ENCODE measurements at places on chromosomes 16 and 17. TPM values are rescaled to one million over a fixed set of nuclear protein-coding genes. Genes with fewer than 3 reads are reported as not detected.

DNA sequence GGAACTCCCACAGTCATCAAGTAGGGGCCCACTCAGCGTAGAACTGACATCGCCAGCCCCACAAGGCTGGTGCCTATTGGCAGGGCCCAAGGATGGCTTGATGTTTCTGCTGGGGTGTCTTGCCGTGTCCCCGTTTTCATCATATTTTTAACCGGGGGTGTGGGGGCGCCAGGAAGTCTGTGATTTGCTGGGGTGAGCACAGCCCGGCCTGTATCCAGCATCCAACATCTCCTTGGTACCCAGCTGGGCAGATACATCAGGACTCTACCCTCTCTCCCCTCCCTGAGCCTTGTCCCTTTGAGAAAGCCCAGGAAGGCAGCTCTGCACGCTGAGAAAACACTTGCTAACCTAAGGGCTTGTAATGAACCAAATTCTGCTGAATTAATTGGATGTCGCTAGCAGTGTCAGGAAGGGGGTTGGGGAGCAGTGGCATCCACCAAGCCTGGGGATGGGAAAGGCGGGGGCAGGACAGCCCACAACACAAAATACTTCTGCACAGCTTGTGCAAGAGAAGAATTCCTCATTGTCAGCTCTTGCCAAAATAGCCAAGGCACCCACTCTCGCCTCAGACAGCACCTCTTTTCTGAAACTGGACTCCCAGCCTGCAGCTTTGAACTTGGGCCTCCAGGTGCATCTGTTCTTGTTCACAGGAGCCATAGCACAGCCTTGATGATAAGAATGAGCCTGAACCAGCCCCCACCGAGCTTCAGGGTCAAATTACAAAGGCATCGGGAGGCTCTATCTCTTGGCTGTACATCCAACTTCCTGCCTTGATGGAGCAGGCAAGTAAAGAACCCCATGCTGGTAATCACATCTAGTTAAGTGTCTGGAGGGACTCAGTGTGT, 63.7 kb upstream of the LYRM9 start:
- DNase-seq: no peak

DNA sequence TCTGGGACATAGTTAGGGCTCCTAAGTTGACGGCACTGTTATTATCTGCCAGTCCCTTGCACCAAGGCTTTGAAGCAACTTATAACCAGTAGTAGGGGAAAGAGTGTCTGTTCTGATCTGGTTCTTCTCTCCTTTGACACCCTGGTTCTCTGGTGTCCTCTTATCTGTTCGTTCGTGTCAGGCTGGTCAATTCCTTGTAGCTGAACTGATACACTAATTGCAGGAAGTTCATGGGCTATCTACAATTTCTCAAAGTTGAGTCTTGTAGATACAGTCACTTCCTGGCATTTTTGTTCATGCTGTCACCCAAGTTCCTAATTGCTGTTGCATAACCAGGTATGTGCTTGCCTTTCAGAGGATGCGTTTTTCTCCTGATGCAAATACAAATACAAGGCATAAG, 17.3 kb upstream of the MYO1D start:
- DNase-seq: no peak

DNA sequence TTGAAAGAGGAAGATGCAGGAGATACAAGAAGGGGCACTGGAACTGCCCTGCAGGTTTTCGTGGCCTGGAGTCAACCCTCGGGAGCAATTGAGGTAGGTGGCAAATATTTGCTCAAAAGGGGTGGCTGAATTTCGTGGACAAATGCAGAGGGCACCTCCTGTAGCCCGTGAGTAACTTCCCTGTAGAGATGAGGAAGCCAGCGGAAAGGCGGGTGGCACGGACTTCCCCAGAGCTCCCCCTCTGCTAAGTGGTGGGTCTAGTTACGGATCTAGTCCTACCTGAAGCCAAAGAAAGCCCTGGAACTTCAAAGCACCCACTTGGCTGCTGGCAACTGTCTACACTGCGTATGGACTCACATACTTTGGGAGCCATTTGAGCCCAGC, 1.0 kb upstream of the ATP2C2 start:
- no peak for DNase-seq

- DNase-seq: no peak
These were observed 126.6 kb upstream of the KCNJ16 start for GRCh38 chr17:69948406-69948805.

DNA sequence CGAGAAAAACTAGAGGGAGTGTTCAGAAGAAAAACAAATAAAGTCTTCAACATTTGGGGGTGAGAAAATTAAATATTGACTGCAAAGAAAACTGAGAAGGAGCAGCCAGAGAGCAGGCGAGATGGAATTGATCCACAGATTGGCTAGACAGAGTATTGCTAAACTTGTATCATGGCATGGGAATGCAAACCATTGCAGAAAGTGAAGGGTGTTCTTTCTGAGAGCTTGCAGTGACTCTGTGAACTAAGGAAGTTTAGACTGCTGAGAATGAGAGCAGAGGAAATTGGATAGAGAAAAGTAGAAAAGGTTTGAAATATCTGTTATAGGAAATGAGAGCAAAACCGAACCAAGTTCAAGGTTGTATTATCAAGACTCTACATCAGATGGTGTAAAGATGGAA, 191.5 kb downstream of the HS3ST3A1 start:
- no peak for DNase-seq

DNA sequence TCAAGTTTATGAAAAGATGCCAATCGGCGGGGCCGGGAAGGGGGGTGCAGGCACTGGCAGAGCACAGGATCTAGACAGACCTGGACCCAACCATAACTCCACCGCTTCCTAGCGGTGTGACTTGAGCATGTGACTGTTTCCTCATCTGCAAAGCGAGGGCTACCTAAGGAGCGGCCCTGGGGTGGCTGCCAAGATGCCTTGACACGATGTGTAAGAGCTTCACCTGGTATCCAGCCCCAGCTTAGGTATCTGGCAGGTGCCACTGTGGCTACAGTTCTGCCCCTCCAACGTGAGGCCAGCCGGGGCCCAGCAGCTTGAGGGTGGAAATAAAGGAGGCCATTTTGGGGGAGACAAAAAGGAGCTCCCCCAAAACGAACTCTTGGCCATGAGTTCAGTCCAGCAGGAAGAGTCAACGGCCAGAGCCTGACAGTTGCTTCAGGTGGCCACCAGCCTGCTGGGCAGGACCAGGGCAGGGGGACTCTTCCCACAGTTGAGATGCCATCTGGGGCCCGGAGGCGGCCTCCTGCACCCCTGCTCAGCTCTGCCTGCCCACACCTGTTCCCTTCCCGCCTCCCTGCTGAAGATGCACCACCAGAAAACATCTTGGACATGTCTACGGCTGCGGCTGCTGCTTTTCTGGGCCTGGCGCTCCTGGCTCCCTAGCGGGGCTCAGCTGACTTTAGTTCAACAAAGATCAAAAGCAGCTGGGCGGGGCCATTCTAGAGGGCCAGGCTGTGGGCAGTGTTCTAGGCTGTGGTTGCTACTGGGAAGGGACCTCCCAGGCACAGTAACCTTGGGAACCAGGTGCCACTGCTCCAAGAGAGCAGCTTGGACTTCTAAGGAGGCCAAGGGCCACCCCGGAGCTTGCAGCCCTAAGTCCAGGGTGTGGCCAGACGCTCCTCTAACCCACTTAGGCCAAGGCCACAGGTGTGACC, 3.4 kb upstream of the MTSS2 start:
- no peak for DNase-seq

DNA sequence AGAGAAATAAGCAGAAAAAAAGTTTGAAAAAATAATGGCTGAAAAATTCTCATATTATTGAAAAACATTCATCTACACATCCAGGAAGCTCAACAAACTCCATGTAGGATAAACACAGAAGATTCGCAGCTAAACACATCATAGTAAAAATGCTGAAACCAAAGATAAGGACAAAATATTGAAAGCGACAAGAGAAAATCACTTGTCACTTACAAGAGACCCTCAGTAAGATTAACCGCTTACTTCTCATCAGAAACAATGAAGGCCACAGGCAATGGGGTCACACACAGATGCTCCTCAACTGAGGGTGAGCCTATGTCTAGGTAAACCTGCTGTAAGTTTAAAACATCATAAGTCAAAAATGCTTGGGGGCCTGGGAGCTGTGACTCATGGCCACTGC, 38.1 kb upstream of the METRNL start:
- no peak for DNase-seq

DNA sequence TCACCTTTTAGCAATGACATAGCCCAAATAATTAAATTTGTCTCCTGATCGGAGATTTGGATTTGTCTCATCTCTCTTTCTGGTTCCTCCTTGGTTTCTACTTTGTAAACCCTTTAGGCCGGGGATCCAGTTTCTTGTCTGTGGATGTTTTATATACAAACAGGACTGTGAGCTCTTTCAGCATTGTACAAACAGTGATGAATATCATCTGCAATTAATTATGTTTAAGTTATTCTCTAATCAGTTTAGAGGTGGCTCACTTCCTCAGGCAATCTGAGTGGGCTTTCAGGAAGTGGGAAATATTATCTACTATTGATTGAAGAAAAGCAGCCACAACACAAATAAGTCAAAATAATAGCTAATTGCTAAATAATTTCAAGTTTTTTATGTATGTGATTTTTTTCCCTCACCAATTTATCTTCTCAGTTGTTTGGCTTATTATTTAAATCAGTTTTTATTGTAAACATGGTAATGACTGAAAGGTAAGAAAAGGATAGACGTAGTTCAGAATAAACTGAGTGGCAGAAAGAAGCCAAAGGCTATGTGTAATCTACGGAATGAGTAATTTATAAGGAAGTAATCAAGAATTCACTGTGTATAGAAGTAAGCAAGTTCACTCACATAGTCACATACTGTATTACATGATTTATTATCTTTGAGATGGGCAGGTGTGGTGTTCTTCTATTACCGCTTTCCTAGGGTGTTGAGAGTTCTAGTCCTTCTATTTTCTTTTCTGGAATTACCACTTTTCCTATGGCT, 3.4 kb upstream of the ABCC11 start:
- no peak for DNase-seq

DNA sequence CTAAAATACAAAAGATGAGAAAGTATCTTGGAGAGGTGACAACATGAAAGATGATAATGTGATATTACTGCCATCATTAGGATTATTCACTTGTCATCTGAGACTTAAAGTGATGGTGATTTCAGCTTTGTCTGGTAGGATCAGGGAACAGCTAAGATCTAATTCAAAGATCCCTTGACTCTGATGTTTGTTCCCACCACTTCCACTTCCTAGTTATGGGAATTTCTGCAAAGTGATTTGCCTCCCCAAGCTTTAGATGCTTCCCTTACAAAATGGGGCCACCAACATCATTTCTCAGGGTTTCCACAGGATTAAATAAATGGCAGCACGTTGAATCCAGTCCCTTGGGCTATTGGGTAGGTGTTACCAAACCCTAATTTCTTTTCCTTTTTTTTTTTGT, 550.8 kb upstream of the CDH5 start:
- no peak for DNase-seq

- no peak for DNase-seq
These were observed 251.7 kb upstream of the SALL1 start for GRCh38 chr16:51402785-51403184.

- DNase-seq: no peak
These were observed 54.5 kb downstream of the NACA2 start for GRCh38 chr17:61536422-61536955.

GRCh38 chr17:78348055-78348770, 11.7 kb downstream of the SOCS3 start:
- DNase-seq: no peak

GRCh38 chr16:30077656-30078055, 1.9 kb downstream of the PPP4C start:
- DNase-seq: no peak

GRCh38 chr16:73669535-73670274, 621.8 kb upstream of the ZFHX3 start:
- no peak for DNase-seq

GRCh38 chr17:28033972-28034714, 8.3 kb upstream of the NLK start:
- no peak for DNase-seq

DNA sequence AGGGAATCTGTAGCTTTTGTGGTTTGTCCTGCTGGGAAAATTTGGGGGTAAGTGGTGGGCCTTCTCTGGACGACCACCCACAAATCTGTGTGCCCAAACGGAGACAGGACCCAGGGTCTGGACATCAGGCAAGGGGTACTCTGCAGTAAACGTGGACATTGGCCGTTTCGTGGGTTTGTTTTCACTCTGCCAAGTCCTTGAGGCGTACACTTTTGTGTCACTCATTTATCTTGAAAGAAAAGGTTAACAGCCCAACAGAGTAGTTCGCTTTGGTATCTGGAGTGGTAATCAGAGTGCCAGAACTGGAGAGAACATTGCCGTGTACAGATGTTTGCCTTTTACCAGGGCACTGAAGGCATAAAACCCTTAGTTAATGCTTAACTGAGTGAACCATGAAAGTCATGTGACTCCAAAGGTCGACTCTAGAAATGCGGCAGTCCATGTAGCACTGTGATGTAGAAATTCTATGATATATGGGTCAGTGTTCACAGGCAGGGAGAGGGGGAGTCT, 15.4 kb downstream of the NAA60 start:
- no peak for DNase-seq

- DNase-seq: peak; percentile 63
These were observed 29.7 kb downstream of the DCAKD start for GRCh38 chr17:45021607-45022287.

GRCh38 chr17:73140566-73140965, 24.2 kb upstream of the SSTR2 start:
- no peak for DNase-seq

DNA sequence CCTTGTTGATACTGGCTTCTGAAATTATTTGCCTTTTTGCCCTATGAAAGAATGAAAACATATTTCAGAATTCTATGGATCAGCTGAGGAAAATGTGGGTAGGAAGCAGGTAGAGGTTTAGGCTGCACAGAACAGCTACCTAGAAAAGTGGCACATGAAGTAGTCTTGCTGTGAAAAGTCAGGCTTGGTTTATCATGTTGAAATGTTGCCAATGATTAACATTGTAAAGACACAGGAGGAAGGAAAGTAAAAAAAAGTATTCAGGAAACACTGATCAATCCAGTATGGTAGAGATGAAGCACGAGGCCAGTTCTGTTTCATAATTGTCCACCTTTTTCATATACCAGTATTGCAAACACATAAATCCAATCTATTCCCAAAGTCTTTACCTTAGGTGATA, 29.9 kb downstream of the ABCA6 start:
- no peak for DNase-seq

GRCh38 chr17:48484850-48485249, 46.0 kb downstream of the HOXB1 start:
- DNase-seq: no peak

- DNase-seq: no peak
These were observed 49.4 kb downstream of the XPO6 start for GRCh38 chr16:28162326-28162877.

GRCh38 chr17:14428648-14429029, 127.8 kb downstream of the HS3ST3B1 start:
- peak; percentile 51 for DNase-seq

GRCh38 chr17:81251094-81251708, 12.1 kb downstream of the NDUFAF8 start:
- no peak for DNase-seq

TRIM16 gene
- 8.7 TPM for total RNA-seq

RMI2 gene
- 53.5 TPM for total RNA-seq

SEPTIN1 gene
- total RNA-seq: 413 TPM

ZG16B gene
- 2.3 TPM for total RNA-seq

VPS35L gene
- 59.3 TPM for total RNA-seq

ST6GALNAC2 gene
- total RNA-seq: not detected

KRT27 gene
- not detected for total RNA-seq

C17orf78 gene
- not detected for total RNA-seq

TMEM231 gene
- total RNA-seq: 2.2 TPM

SLC6A2 gene
- total RNA-seq: not detected

SETD6 gene
- total RNA-seq: 14.7 TPM

ACSM5 gene
- not detected for total RNA-seq

ABCA10 gene
- 1.6 TPM for total RNA-seq

HOXB4 gene
- 3.3 TPM for total RNA-seq

INCA1 gene
- total RNA-seq: 0.35 TPM

ST6GALNAC1 gene
- 1.4 TPM for total RNA-seq

TP53TG3B gene
- total RNA-seq: not detected

HOXB8 gene
- total RNA-seq: not detected
